ENCODE measurements at places on chromosomes 12 and 14. TPM values are rescaled to one million over a fixed set of nuclear protein-coding genes. Genes with fewer than 3 reads are reported as not detected.

DNA sequence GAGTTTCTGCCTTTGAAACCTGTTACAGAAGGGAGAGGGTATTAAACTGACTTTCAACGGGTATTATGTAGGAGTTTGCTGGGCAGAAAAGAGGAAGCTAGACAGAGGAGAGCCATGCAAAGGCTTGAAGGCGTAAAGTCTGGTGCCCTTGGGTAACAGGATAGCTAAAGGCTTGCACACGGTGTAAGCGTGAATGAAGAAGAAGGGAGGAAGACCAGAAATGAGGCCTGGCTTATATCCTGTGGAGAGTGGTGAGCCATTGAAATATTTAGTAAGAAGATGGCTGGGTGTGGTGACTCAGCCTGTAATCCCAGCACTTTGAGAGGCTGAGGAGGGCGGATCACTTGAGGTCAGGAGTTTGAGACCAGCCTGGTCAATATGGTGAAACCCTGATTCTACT lies 22.6 kb downstream of the SUDS3 start:
- DNase-seq: no peak

HSPB8 gene
- 73.9 TPM for total RNA-seq

DNA sequence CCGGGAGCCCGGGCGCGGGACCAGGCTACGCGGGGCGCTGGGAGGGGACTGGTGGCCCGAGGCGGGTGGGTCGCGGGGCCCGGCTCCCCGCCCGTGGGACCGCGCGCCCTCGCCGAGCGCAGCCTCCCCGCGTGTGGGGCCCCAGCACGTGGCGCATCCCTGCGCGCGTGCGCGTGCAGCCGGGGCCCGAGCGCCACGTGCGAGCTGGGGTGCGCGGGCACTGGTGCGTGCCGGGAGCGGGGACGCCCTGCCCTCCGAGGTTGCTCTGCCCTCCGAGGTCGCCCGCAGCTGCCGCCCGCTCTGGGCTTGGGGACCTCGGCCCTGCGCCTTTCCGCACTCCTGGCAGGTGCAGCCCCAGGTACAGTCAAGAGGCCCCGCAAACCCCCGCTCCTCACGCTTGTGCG lies 365 bp upstream of the CCDC88C start:
- DNase-seq: no peak

GON7 gene
- total RNA-seq: 17.3 TPM

DNA sequence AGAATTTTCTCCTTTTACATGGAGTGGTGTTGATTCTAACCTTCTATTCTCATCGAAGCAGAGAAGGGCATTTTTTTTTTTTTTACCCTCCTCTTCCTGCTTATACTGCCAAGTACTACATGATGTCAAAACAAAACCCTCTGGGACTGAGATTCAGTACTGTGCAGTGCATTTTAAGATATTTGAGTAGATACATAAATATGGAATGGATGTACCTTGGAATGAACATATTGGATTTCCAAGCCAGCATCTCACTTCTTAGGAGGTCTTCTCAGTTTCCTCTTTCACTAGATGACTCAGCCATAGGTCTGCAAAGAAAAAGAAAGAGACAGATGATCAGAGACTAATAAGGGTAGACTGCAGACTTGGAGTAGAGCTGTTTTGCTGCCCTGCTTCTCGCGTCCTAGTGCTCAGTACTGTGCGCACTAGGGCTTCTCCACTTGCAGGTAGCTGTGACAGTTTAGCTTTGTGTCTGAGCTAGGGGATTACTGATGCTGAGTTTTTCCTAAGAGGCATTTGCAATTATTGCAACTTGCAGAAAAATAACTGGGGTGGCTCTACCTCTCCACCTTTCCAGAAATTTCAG lies 20.4 kb downstream of the TPH2 start:
- DNase-seq: no peak

RASAL1 gene
- 52.9 TPM for total RNA-seq

TAS2R42 gene
- total RNA-seq: not detected

GRCh38 chr12:104219908-104220404 lies 4.4 kb downstream of the TXNRD1 start:
- DNase-seq: no peak

DNA sequence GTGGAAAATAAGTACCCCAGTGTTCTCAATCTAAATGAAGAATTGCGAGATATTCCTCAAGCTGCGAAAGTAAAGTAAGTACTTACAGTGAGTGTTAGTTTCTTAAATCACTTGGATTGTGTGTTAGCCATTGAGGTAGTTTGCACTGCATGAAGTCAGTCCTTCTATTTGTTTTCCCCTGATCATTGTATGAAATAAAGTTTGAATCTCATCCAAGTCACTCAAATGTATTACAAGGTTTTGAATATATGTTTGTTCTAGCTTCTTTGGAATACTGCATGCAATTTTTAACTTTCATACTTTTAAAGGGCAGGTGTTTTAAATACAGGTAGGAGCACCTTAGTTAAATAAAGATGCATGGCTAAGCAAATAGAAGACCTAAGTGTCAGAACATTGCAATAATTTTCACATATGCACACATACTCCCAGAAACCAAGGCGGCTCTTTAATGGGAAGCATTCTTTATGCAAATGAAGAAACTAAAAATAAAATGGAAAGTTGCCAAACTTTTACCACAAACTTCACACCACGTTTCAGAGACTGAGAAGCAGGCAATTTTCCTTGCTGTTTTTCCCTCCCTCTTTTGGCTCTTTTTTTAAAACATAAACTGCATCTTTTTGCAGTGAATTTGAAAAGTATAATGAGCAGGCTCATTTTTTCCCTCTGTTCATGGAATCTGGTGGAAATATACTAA lies 105.6 kb downstream of the GPR135 start:
- DNase-seq: no peak

SMIM41 gene
- total RNA-seq: not detected

KRT6A gene
- not detected for total RNA-seq

- no peak for DNase-seq
Measured at GRCh38 chr12:68070957-68071356, 81.7 kb downstream of the IFNG-AS1 start.

- DNase-seq: no peak
Measured at GRCh38 chr14:33250963-33251362, 312.3 kb downstream of the NPAS3 start.

FSCB gene
- total RNA-seq: 1.5 TPM

- DNase-seq: no peak
Measured at GRCh38 chr12:107373238-107373809, 280.0 kb upstream of the CRY1 start.

DNA sequence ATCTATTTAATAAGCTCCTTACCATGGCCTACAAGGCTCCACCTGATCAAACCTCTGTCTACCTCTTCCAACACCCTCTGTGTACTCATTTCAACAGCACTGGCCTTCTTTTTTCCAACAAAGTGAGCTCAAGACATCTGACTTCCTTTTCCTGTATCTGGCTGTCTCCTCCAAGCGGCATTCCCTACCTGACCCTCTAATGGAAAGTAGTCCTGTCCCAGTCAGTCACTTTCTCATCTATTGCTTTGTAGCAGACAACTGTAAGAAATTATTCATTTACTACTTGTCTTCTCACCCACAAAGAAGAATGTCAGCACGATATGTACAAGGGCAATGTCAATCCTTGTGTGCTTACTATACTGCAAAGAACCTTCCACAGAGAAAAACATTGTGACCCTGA lies 149.6 kb downstream of the MED13L start:
- DNase-seq: no peak

DNA sequence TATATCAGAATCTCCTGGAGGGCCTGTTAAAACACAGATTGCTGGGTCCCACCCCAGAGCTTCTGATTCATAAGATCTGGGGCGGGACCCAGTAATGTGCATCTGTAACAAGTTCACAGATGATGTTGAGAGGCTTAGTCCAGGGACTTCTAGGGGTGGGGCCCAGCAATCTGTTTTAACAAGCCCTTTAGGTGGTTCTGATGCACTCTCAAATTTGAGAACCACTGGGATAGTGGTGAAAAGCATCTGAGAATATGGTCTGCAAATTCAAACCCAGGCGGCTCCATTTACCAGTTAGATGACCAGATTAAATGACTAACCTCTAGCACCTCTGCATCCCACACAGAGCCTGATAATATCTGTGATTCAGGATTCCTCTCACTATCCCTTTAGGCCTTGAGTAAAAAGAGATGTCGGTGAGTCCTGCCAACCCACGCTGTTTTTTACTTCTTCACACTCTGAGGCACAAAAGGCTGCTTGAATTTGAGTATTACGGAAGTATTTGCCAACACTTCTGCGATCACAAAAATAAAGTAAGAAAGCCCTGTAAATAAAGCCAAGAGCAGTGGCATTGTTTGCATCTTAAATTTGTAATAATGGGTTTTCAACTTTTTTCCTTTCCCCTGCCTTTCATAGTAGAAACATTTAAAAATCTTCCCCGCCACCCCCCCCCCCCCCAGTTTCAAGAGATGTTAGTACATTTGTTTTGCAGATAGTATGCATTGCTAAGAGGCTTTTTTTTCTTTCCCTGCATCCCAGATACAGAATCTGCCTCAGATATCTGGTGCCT lies 1.8 kb upstream of the FRS2 start:
- no peak for DNase-seq

DNA sequence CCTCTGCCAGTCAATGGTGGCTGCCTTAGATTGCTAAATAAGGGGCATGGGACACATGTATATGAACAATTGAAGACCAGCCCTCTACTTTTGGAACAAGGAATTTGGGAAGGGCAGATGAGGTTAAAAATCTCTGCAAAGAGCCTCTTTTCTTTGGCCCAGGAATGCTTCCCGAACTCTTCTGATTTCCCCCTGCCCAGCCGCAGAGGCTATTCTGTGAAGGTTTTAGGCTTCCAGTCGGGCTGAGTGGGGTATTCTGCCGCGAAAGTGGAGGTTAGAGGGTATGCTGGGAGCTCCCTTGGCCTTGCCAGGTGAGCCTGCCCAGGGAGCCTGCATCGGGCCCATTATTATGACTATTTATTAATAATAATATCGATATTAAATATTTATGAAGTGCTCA lies 1.2 kb downstream of the POU6F1 start:
- peak; percentile 12 for DNase-seq

GPR137C gene
- 0.20 TPM for total RNA-seq

GRCh38 chr14:87407344-87407743 lies 585.6 kb downstream of the GALC start:
- no peak for DNase-seq

DNA sequence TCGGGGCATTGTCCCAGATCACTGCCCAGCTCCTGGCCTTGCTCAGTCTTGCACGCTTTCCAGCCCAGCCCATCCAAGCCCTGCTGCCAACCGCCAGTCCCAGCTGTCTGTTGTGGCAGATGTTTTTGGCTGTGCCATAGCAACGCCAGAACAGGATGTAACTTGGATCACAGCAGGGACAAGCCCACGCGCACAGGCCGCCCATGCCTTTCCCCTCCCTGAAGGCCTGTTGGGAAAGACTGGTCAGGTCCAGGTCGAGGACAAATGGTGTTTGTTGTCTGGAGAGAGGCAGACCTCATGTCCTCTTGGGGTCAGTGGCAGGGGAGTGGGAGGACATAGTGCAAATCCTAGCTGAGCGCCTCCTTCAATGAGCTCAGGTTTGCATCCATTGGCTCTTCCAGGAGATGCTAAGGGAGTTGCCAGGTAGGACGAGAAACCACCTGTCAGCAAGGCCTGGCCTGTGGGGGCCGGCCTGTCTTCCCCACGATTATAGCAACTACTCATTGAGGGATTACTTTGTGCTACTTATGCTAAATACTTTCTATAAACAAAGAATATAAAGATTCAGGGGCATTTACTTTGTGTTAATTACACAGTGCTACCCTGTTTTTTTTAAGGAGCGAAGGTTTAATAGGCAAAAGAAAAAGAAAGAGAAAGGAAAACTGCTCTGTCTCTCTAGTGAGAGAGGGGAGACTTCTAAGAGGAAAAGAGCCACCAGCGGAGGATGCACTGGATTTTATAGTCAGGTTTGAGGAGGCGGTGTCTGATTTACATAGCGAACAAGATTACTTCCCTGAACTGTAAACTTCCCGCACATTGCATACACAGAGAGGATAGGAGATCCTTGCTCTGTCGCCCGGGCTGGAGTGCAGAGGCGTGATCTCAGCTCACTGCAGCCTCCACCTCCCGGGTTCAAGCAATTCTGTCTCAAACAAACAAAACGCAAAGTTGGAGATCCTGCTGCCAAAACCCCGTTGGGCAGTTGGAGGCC lies 42.8 kb upstream of the CORO1C start:
- peak; percentile 47 for DNase-seq

OVCH1 gene
- 0.22 TPM for total RNA-seq

- no peak for DNase-seq
Measured at GRCh38 chr14:96354246-96354645, 8.9 kb downstream of the ATG2B start.
